ENCODE measurements at places on chromosomes 16 and 17.

GRCh38 chr16:4082474-4083044 lies 33.7 kb downstream of the ADCY9 start:
- ATAC-seq = no peak

GRCh38 chr16:81481207-81481821 lies 36.7 kb downstream of the CMIP start:
- peak; percentile 54 for ATAC-seq

DNA sequence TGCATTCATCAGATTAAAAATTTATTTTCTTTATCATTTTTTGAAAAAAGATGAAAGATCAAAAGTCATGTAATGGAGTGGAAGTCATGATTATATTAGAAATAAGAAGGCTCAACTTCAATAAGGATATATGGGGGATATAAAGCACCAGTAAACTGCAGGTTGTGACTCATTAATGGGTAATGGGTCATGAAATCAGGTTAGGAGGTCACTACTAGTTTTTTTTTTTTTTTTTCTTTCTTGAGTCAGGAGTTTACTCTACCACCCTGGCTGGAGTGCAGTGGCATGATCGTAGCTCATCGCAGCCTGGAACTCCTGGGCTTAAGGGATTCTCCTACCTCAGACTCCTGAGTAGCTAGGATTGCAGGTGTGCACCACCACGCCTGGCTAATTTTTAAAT lies 14.3 kb downstream of the EFCAB13 start:
- no peak for ATAC-seq

DNA sequence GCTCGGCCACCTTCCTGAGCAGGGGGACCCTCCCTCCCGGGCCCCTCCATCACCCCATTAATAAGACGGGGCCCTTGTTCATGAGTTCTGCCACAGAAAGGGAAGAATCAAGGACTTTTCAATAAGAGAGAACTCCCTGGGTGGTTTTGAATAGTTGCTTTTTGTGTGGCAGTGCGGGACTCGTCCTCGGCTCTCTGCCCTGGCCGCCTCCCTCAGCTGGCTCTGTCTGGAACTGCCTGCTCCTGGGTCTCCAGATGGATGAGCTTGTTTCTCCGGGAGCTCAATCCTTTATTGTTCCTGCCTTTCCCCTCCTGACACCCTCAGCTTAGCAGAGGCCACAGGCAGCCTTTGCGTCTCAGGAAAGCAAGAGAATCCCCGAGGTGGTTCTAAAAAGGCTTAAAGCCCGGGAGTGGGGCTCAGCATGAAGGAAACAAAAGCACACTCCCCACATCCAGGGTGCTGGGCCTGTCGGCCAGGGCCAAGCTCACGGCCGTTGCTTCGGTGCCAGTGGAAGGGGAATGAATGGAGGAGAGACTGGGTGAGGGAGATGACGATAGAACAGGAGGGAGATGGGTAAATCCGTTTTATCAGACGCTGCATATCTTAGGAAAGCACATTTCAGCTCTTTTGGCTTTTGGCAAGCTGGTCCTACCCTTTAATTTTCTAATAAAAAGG lies 60.2 kb downstream of the RAI1 start:
- ATAC-seq = no peak

DNA sequence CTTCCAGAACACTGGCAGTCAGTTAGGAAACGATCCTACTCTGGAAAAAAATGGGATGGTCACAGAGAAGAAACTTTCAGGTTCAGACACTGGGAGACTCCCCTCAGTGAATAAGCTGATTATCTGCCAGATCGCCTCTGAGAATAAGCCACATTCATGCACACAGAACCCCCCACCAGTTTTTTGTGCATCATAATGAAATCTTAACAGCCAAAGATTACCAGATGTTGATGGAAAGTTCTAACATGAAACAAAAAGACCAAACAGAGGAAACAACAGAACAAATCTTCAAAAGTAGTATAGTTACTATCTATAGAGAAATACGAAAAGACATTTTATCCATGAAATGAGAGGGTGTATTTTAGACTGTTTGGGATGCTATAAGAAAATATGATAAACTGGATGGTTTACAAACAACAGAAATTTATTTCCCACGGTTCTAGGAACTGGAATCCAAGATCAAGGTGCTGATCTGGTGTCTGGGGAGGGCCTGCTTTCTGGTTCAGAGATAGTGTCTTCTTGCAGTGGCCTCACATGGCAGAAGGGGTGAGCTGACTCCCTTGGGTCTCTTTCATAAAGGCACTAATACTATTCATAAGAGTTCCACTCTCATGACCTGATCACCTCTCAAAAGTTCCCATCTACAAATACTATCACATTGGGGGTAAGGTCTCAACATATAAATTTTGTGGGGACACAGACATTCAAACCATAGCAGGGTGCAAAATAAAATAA lies 8.0 kb upstream of the AMZ2 start:
- ATAC-seq = no peak

GRCh38 chr16:69314534-69314933 lies 3.4 kb downstream of the VPS4A start:
- no peak for ATAC-seq

GRCh38 chr16:23082161-23082788 lies 67.0 kb downstream of the USP31 start:
- ATAC-seq = peak; percentile 79

- ATAC-seq = no peak
Observed at GRCh38 chr16:66421891-66422290, 5.2 kb upstream of the BEAN1 start.

DNA sequence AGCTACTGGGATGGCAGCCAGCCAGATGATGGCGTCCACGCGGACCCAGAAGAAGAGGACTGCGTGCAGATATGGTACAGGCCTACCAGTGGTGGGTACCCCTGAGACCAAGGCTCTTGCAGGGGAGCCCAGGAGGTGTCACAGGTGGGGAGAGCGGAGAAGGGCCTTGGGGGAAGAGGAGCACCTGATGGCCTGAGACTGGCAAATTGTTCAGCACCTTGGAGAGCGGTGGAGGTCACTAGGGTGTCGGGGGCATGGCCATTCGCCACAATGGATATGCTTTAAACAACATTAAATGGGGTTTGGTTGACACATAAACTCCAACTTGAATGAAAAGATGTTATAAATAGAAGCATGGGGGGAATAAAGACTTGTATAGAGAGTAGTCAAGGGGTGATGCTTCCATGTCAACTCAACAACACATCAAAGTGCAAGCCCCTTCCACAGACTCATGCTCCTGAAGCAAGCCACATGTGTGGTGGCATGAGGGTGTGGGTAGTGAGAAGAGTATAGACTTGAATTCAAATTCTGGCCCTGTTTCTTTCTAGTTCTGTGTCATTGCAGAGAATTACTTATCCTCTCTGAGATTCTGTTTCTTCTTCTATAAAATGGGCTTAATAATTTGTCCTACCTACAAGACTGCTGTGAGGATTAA lies 22.2 kb downstream of the CLEC19A start:
- ATAC-seq = no peak

- peak; percentile 91 for ATAC-seq
Observed at GRCh38 chr17:4304417-4305027, 40.7 kb upstream of the ANKFY1 start.

DNA sequence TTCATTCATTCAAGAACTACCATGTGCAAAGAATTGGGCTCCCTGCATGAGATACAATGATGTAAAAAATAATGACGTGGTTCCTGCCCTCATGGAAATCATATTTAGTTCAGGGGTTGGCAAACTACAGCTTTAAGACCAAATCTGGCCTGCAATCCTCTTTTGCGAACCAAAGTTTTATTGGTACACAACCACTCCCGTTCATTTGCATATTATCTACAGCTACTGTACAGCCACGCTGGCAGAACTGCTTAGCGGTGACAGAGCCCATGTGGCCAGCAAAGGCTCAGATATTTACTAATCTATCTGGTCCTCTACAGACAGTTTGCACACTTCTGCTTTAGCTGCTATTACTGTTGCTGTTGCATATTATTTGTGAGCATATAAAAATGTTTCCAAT lies 167.7 kb downstream of the XYLT1 start:
- ATAC-seq = no peak

- peak; percentile 85 for ATAC-seq
Observed at GRCh38 chr17:82767041-82767754, 15.3 kb downstream of the TBCD start.

DNA sequence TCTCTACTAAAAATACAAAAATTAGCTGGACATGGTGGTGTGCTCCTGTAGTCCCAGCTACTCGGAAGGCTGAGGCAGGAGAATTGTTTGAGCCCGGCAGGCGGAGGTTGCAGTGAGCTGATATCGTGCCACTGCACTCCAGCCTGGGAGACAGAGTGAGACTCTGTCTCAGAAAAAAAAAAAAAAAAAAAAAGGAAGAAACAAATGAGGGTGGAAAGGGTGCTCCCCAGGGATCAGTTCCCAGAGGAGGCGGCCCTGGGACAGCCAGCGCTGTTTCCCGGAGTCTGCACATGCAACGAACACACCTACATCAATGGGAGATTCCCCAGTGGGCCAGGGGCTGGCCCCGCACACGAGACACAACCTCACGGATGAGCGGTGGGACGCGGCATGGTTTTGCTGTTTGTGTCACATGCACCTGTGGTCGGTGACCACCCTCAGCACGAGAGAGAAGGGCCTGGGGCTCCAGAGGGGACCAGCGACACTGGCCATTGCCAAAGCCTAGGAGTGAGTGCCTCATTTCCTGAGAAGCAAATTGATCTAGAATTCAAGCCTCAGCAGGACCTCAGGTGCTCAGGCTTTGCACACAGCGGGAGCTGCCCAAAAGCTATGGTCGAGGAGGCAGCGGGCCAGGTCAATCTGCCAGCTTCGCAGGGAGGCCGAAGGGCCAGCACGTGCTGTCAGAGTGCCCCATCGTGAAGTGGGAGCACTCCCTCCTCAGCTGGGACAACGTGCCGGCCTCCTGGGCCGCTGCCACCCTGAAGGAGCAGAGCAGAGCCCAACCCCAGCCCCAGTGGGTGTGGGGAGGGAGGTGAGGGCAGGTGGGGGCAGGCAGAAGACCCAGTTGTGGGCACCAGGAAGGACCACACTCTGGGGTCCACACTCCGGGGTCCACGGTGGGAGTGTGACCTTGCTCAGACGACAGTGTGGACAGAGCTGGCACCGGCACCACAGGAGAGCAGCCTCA lies 13.8 kb upstream of the WDR45B start:
- no peak for ATAC-seq

DNA sequence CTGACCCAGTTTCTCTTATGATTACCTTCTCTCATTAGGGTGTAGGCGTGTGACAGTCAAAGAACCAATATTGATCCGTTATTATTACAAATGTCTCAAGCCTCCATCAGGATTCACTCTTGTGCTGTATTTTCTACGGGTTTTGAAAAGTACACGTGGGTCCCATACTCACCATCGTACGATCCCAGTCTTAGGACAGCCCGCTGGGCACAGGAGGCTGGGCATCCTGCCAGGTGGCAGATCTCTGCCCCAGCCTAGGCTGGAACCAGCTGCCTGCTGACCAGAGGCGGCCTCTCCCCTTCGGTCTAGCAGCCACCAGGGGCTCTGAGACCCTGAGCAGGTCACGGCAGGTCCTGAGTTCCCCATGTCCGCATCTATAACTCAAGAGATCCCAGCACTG lies 2.0 kb upstream of the METRNL start:
- peak; percentile 10 for ATAC-seq

- ATAC-seq = no peak
Observed at GRCh38 chr16:84761448-84762368, 58.1 kb upstream of the CRISPLD2 start.

DNA sequence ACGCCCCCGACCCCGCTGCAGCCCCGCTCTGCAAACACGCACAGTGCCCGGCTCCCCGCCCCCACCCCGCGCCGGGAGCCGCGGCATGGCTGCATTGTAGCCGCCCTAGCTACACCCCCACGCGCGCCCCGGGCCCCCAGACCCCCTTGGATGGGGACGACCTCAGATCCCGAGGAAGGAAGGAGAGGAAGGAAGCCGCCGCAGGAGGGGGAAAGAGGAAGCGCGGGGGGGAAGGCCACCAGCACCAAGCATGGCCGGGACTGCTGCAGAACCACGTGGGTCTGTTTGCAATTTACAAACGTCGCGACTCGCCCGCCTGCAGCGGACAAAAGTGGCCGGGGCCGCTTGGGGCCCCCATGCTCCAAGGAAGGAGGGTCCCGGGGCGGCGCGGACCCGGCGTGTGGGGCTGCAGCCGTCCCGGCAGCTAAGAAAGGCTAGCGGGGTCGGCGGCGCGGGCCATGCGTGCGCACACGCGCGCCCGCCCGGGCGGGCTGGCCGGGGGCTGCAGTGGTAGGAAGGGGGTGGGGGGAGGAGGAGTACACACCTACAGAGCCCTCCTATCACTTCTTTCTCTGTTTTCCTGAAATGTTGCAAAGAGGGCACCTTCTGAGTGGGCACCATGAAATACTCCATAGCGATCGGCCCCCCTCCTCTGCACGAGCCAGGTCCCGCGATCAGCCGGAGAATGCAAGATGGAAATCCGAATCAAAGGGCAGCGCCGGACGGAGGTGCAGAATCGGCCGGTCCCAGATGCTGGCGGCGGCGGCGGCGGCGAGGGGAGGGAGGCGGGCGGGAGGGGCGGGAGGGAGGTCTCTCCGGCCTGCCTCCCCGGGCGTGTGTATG lies 488 bp downstream of the TFAP4 start:
- ATAC-seq = peak; percentile 7

All from SK-N-SH treated with all-trans-retinoic acid at 6 μM for 48 hours (cell line).